ENCODE measurements at places on chromosomes 6 and 20.

DNA sequence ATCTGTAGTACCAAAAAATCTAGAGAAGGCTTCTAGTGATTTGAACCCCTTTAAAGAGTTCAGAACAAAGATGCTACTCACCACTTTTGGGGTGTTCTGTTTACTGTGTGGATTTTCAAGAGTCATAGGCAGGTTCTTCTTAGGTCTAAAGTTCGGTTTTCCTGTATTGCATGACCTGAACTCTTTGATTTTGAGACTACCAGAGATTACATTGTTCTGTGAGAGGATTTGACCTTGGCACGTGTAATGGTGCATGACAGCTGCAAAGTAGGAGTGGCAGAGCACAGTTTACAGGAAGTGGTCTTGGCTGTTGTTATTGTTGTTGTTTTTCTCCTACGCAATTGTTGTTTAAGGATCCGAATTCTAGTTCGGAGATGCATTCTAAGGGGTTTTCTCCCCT lies 592.7 kb downstream of the EPHA7 start:
- DNase-seq = no peak

- DNase-seq = no peak
These were observed 114.3 kb upstream of the CD93 start for GRCh38 chr20:23200413-23200812.

- peak; percentile 46 for DNase-seq
These were observed 18.9 kb upstream of the SYNJ2 start for GRCh38 chr6:157962601-157963302.

DNA sequence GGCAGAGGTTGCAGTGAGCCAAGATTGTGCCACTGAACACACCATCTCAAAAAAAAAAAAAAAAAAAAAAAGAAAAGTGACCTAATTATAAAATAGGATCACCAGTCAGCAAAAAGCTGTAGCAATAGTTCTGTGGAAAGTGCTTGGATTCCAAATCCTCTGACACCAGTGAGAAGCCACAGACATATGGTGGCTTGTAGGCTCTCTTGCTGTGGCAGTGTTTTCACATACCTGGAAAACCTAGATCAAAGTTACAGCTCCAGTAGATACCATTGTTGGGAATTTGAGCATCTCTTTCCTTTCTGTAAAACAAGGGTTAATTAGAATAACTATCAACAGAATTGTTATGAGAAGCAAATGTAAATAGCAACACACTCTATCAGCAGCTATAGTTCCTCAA lies 4.1 kb downstream of the CCDC170 start:
- DNase-seq = peak; percentile 95

DNA sequence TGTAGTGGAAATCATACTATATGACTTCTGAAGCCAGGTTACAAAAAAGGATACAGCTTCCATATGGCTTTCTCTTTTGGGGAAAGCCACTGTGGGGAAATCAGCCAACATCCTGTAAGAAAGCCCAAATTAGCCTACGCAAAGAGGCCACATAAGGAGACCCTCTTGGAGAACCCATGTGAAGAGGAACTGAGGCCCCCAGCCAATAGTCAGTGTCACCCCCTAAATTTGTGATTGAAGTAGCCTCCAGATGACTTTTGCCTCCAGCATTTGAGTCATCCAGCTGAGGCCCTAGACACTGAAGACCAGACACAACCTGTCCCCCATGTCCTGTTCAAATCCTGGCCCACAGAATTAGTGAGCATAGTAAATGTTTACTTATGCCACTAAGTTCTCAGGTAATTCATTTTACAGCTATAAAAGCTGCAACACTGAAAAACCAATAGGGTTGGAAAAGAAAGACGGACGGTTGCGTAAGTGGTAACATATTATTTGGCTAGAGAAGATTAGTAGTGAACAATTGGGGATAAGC lies 60.4 kb downstream of the HMGCLL1 start:
- DNase-seq = no peak

DNA sequence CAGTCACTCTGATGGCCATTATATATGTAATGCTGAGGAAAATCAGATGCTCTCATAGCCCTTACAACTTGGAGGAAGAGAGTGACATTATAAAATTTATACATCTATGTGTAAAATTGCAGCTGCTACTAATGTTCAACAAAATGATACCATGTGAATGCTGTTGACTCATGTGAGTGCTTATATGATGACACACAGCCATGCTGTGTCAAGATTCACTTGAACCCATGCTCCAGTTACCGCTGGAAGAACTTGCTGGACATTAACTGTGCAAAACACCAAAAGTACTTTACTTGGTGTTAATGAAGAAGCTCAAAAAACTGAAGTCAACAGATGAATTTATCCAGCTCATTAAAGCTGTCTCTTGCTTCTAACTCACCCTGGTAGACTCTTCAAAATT lies 318.9 kb upstream of the PLCB4 start:
- DNase-seq = no peak

DNA sequence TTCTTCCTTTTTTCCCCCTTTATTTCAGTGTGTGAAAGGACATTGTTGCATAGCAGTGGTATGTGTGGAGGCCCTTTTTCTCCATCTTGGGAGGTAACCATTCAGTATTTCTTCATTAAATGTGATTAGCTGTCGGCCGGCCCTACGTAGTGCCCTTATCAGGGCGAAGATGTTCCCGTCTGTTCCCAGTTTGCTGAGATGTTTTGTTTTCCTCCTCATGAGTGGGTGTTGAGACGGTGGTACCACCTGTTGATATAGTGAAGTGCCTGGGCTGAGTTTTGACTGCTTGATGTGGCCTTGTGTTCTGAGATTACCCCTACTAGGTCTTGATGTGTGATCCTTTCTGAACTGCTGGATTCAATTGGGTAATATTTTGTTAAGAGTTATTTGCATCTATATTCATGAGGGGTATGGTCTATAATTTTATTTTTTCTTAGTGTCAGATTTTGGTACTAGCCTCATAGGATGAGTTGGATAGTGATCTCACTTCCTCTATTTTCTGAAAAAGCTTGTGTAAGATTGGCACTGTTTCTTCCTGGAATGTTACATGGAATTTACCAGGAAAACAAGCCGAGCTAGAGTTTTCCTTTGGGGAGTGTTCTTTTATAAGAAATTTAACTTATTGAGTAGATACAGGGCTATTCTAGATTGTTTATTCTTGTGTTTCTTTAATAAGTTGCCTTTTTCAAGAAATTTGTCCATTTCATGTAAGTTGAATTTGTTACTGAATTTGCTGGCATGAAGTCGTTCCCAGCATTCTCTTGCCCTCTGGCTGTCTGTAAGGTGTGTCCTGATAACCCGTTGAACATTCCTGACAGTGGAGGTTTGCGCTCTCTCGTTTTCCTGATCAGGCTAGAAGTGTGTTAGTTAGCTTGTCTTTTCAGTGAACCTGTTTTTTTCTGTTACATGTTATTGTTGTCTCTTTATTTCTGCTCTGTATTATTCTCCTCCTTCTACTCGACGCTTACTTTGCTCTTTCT lies 4.3 kb downstream of the MTG2 start:
- peak; percentile 13 for DNase-seq
